ENCODE measurements at places on chromosomes 5 and 9.

- peak; percentile 26 for DNase-seq
Measured at GRCh38 chr5:132883261-132883834, 9.9 kb downstream of the LEAP2 start.

GRCh38 chr5:15564957-15565356, 65.0 kb downstream of the FBXL7 start:
- no peak for DNase-seq

DNA sequence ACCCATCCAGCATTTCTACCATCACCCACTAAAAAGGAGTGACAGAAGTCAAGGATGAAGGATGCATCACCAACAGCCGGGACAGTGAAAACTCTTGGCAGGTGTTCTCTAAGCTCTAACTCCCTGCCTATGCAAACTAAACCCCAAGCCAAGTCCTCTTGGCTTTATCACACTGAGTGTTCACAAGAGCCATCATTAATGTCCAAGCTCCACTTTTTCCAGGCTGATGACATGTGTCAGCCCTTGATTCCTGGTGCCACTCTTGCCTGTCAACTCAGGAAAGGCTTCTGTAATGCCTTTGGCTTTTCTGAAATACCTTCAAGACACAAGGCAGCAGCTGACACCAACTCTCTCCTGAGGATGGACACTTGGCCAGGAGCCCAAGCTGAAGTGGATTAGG, 86.9 kb downstream of the NR6A1 start:
- DNase-seq, result no peak

- DNase-seq, result no peak
Measured at GRCh38 chr9:68740561-68740960, 35.5 kb downstream of the PIP5K1B start.

GRCh38 chr5:171907725-171908343, 98.6 kb downstream of the FBXW11 start:
- peak; percentile 72 for DNase-seq

- no peak for DNase-seq
Measured at GRCh38 chr5:33474004-33474403, 33.2 kb downstream of the TARS1 start.

DNA sequence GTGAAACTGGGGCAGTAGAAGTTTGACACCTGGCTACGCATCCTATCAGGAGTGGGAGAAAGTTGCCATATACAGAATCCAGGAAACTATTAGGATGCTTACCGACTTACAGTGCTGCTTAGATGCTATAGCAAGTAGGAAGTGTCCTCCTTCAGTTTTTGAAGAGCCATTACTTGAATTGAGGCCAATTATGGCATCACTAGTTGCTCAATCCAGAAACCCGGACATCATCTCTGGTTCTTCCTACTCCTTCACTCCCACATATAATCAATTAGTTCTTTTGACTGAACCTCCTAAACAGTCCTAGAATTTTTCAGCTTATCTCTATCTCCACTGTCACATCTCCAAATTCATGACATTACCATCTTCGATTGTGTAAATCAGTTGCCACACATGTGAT, 41.8 kb upstream of the UGCG start:
- no peak for DNase-seq

GRCh38 chr9:128685636-128686489, 3.2 kb upstream of the SET start:
- DNase-seq, result no peak

GRCh38 chr5:157193699-157194424, 13.2 kb downstream of the ITK start:
- DNase-seq, result no peak

DNA sequence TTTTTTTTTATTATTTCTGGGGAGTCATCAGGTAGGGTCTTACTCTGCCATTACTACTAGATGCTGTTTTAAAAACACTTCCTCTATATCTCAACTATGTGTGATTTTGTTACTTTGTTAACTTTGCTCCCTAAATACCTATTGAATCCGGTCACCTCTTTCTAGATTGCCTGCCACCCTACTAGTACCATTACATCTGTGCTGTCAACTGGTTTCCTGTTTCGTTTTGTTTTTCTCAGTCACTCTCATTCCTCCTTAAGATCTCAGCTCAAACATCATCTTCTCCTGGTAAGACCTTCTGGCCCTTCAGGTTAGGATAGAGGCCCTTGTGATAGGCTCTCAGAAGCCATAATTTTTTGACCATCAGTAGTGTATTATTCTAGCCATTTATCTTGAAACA, 324.2 kb upstream of the ATP10B start:
- no peak for DNase-seq

GRCh38 chr9:123929177-123929869, 603 bp downstream of the DENND1A start:
- DNase-seq, result no peak

DNA sequence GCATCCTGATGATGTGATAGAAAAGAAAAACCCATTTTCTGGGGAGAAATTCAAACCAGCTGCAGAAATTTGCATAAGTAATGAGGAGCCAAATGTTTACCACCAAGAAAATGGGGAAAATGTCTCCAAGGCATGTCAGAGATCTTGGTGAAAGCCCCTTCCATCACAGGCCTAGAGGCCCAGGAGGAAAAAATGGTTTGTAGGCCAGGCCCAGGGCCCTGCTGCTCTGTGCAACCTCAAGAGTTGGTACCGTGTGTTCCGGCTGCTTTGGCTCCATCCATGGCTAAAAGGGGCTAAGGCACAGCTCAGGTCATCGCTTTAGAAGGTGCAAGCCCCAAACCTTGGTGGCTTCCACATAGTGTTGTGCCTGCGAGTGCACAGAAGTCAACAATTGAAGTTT, 543.1 kb downstream of the ZNF608 start:
- no peak for DNase-seq

GRCh38 chr5:141484641-141485311, at the start of gene PCDHGC4:
Gene PCDHGC4 (plus strand): TSS chr5:141485030. CDS start chr5:141485174, 144 bp downstream.
- no peak for DNase-seq

DNA sequence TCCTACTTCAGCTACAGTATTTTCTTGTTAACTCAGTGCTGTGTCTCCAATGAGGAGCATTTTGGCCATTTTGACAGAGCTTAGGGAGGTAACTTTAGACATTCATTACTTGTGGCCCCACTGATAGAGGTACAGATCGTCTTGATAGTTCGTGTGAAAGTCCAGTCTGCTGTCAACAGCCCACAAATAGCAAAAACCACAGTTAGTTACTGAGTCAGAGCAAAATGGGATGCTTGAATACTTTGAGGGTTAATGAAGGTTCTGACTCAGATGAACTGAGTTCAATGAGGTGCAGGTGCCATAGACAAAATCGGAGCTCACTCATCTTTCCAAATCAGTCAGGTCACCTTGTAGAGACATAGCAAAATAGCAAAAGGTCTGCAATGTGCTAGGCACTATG, 163.1 kb upstream of the TLE4 start:
- DNase-seq, result no peak

- DNase-seq, result no peak
Measured at GRCh38 chr5:135465391-135466122, 13.4 kb upstream of the TIFAB start.

DNA sequence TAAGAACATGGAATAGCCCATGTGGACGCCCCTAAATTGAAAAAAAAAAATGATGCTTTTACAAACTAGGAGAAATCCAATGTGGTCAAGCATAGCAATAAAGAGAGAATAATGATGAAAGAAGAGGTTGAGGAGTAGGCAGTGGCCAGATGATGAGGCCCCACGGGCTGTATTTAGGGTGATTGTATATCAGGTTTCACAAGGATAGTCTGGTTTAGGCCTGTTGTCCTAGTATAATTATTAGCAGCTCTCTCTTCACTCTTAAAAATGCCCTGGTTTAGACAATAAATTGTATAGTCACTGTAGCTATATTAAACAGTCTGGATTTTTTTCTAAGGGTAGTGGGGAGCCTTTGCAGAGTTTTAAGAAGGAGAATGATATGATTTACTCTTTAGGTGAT, 102.4 kb upstream of the PRRC1 start:
- no peak for DNase-seq

DNA sequence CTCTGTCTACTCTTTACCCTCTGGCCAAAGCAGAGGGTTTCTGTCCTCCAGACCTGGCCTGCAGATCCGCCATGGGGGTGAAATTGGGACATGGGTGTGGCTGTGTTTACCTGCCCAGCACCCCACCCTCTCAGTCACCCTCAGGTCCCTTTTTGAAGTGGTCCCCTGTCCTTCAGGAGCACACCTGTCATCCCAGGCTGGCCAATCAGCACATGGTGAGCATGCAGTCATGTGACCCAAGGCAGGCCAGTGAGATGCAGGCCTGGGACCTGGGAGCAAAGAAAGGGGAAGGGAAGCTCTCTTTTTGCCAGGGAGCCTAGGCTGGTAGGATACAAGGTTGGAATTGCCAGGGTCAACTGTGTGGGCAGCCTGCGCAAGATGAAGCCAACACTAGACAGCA, 28.3 kb upstream of the IER5L start:
- no peak for DNase-seq

- no peak for DNase-seq
Measured at GRCh38 chr5:6900247-6901227, 187.3 kb downstream of the TENT4A start.

DNA sequence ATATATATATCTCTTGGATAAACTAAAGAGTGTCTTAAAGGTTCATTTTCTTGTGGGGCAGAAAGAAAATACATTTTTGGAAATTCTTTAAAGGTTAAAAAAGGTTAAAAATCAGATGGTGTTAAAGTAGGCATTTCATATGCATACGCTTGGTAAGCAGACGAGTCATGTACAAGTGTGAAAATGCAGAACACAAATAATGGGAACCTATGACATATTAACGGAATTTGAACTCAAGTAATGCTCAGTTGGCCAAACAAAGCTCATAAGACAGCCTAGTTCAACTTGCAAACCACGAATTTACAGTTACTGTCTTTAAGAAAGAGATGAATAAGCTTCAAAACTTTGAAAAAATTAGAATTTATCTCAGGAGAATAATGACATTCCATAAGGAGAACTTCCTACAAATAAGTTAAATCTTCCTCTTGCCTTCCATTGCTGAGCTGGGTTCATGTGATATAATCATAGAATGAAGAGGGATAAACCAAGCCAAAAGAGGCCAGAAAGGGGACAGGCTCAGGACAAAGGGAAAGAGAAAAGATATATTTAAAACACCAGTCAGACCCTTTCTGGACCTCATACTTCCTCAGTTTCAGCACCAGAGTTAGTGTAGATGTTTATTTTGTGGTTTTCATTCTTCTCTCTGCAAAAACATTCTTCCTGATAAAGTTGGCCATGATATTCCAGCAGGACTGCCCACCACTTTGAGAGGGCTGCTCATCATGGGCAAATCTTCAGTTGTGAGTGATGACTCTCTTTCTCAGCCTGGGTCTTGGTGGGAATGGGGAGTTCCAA, 256.7 kb upstream of the CD180 start:
- no peak for DNase-seq

DNA sequence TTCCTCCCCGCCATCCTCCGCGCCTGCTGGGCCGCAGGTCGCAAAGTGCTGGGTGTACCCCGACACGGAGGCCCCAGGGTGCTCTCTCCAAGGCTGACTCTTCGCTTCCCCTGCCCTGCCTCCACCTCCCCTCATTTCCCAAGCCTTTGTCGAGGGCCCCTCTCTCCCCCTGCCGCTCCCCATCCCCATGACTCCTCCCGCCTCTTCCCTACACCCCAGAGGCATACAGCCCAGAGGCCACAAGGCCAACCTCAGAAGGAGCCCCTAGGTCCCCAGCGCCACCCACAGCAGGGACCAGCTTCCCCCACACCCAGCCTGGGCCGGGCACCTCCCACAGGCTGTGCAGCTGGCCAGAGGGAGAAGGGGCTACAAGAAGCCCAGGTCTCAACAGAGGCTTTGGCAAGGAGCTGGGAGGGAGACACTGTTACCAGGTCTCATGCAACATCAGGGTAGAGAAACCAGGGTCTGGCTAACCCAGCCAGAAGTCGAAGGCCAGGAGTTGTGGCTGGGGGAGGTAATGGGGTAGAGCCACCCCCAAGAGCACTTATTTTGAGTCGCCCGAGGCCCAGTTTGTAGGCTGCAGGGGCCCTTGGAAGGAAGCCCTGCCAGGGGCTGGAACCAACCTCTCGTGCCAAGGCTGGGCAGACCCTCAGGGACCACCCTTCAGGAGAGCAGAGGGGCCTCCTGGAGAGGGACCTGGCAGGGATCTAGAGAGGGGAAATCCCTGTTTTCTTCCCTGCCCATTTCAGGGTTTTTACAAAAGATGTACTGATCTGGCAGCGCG, 24.5 kb upstream of the SARDH start:
- no peak for DNase-seq

DNA sequence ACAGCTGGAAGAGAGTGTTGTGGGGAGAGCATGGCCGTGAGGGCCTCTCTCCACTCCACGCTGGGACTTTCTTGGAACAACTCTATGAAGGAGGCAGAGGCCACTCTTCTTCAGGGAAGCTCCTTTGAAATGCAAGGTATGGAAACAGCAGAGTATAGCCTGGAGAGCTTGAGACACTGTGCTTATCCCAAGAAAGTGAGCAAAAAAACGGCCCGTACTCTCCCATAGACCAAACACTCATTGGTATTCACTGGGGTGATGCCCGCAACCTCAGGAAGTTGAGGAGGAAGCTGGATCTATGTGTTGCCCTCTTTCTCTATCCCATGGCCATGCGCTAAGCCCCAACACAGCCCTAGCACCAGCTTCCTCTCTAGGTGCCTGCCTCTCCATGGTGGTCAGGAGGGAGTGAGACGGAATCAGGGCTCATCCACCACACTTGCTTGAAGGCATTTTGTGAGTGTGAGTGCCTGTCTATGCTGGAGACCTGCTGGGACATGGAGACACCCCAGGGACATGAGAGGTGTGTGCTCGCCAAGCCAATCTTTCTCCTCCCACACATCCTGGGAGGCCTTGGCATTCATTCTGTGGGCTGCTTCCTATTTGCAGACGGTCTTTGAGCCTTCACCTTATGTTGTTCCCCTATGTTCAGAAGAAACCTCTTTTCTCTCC, 616.6 kb downstream of the IRX1 start:
- no peak for DNase-seq

- no peak for DNase-seq
Measured at GRCh38 chr5:56012281-56012963, 17.7 kb upstream of the IL6ST start.

DNA sequence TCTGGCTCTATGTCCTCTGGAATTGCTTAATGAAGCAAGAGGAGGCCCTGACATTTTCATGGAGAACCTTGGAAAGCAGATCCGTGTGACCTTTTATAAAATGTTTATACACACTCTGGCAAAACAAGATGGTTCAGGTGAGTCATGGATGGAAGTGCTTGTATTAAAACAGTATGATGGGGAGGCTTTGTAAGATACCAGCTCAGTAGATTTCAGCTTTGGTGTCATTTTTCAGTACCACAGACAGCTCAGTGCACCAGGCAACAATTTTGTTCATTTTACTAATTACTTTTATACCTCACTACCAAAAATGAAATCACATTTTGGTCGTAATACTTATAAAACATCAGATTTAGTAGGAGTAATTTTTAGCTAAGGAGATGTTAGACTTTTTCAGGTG, 5.2 kb downstream of the KCNN2 start:
- no peak for DNase-seq

- DNase-seq, result peak; percentile 60
Measured at GRCh38 chr5:54603372-54603771, 85.8 kb downstream of the SNX18 start.

- DNase-seq, result no peak
Measured at GRCh38 chr9:128125580-128126354, 1.8 kb downstream of the PTGES2 start.
